Smooth muscle cell of the brain vasculature (primary cell): ENCODE measurements at places on chromosomes 6 and 20.
A peak's percentile ranks its signal among the peaks of the same experiment; 100 is the strongest.

GRCh38 chr20:48794360-48794759 is 33.4 kb downstream of the PREX1 start:
- no peak for DNase-seq

DNA sequence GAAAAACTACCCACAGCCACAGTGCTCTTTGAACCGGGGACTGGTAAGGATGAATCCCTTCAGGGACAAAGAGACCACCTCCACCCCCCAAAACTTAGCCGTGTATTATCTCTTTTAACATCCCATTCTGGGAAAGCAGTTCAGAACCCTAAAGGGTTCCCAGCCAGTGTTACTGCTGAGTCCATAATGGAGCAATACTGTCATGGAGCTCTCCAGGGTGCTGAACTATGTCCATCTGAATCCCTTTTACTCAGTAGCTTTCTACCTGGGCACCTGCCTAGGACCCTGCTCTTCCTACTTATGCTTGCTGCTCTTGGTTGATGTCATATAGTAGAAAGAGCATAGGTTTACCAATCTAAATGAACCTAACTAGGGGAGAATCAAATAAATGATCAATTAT is 22.3 kb upstream of the SAYSD1 start:
- no peak for DNase-seq

DNA sequence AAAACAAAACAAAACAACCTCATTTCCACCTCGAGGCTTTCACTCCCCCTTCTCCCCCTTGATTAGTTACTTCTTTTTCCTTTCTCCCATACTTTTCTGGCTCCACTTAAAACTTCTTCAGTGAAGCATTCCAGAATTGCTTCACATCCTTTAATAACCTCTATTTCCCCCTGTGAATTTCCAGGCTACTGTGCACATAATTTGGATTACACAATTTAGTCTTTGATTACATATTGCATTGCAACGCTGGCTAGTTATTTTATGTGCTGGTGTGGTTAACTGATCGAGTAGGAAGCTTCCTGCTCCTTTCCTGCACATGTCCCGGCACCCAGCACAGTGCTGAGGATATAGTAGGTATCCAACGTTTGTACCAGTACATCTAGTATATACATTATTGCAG is 28.1 kb upstream of the EEF1E1 start:
- DNase-seq: no peak

GRCh38 chr6:160101277-160102205 is 20.1 kb upstream of the SLC22A1 start:
- no peak for DNase-seq

DNA sequence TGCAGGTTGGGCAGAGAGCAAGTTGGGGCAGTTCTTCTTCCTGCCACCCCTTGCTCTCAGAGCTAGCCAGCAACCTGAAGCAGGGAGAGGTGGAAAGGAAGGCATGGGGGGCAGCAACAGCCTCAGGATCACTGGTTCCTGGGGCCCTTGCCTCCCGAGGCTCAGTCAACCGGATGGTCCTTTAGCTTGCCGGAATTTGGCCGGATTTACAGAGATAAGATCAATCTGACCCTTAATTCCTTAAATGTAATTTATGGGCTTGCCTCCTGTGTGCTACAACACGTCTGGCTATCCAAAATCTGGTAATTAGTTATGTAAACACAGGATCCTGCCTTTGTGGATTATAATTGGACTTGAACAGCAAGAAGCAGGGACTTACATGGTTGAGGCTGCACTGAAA is 19.5 kb upstream of the TCP11 start:
- DNase-seq: no peak

- DNase-seq: no peak
Observed at GRCh38 chr6:166318227-166318626, 10.0 kb upstream of the PRR18 start.

- no peak for DNase-seq
Observed at GRCh38 chr6:96899019-96899418, 1.3 kb upstream of the NDUFAF4 start.

DNA sequence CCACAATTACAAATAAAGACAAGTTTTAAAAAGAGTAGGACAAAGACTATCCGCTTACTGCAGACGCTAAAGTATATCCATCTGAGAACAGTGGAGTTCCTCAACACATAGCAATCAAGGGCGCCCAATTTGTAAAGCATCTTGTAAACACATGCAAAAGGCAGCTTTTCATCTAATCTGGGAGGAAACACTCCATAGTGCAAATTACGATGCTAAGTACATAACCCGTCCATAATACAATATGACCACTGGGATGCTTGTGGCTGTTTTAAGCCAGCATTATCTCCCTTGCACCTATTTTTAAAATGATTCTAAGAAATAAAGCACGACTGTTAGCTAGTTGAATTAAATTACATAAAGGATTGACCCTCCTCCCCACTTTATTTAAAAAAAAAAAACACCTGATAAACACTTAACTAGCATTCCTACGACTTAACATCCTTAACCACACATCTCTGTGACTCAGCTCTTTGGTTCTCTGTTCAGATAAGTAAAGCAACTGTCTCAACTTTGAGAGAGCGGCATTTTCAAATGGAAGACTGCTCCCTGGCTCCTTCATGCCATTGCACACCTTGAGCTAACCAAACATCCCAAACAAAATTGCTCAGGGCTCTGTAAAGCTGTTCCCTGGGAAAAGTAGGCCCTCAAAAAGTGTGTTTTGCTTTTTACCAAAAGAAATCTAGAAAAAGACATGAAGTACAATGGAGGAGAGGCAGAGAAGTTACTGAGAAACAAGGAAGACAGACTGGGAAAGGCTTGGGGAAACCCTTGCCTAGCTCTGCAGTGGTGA is 14.2 kb downstream of the SLC22A23 start:
- no peak for DNase-seq

DNA sequence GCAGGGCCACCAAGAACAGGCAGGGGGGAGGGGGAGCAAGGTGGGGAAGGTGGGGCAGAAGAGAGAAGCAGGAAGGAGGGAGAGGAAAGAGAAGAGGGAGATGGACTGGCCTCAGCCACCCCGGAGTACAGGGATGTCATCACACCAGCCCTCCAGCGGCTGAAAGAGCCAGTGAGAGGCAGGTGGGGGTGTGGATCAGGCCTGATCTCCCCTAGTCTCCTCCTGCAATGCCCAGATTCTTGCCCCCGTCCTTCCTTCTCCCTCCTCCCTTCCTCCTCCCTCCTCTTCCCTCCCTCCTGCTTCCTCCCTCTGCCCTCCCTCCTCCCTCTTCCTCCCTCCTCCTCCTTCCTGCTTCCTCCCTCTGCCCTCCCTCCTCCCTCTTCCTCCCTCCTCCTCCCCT is 61.5 kb downstream of the YTHDF1 start:
- DNase-seq: no peak

DNA sequence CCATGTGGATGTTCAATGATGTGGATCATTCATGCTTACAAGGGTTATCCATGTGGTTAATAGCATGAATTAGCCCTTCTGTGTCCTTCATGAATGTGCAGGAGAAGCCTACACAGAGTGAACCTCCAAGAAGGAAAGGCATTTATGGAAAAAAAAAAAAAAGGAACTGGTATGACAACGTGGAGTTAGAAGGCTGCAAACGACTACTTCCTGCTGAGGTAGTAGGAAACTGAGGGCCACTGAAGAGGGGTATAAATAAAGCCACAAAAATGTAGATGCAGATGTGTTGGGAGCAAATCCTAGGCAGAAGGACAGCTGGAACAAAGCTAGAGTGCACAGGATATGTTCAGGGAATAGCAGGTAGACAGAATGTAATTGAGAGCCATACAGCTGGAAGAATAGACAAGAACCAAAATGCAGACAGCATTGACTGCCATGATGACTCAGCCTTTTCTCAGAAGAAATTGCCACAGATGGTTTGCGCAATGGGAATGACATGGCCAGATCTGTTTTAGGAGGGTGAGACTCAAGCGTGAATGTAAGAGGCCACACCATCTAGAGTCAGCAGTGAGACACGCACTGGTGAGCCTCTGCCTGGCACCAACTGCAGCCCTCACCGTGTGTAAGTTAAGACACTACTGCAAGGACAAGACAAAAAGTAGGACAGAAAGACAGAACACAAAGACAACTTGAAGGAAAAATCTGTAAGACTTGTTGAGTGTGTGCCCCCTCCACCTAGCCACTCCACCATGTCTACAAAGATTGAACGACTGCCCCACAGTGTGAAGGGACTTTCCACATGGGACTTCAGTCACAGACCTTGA is 79.8 kb downstream of the KIF13A start:
- peak; percentile 45 for DNase-seq

GRCh38 chr20:63641792-63642523 is 11.3 kb downstream of the STMN3 start:
- DNase-seq: peak; percentile 32

DNA sequence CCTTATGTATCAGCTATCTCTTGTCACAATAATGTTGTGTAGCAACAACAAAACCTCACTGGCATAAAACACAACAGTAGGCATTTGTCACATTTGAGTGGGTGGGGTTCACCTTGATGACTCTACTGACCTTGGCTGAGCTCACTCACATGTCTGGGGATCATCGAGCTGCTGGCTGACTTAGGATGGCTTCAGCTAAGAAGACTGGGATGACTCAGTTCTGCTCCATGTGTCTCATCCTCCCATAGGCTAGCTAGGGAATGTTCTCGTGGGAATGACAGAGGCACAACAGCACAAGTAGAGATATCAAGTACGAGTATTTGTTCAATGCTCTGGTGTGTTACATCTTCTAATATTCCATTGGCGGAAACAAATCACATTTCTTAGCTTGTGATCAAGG is 167.9 kb downstream of the PLCB1 start:
- no peak for DNase-seq

GRCh38 chr6:98590997-98591396 is 243.4 kb upstream of the POU3F2 start:
- no peak for DNase-seq

DNA sequence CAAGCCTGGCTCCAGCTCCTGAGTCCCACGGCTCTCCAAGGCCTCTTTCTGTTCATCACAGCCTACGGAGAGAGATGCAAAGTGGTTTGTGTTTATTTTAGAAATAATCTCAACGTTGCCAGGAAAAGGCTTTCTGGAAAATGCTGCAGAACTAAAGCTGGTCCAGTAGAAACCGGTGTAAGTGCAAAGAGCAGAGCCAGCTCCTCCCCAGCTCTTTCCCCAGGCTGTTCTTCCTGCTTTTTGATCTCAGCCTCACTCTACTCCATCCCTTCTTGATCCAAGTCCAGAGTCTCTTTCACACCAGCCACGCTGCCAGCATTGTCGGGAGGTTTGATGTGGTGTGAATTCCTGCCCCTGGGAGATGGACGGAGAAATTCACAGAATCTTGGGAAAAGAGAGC is 69.8 kb downstream of the TMEM170B start:
- DNase-seq: no peak

DNA sequence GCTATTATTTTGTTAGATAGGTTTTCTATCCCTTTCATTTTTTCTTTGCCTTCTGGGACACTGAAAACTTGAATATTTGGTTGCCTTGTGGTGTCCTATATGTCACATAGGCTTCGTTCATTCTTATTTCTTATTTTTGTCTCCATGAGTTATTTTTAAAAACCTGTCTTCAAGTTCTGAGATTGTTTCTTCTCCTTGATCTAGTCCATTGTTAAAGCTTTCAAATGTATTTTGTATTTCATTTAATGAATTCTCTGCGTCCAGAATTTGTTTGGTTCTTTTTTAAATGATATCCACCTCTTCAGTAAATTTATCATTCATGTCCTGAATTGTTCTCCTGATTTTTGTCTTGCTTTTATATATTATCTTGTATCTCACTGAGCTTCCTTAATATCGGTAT is 243.2 kb upstream of the BMP2 start:
- no peak for DNase-seq

DNA sequence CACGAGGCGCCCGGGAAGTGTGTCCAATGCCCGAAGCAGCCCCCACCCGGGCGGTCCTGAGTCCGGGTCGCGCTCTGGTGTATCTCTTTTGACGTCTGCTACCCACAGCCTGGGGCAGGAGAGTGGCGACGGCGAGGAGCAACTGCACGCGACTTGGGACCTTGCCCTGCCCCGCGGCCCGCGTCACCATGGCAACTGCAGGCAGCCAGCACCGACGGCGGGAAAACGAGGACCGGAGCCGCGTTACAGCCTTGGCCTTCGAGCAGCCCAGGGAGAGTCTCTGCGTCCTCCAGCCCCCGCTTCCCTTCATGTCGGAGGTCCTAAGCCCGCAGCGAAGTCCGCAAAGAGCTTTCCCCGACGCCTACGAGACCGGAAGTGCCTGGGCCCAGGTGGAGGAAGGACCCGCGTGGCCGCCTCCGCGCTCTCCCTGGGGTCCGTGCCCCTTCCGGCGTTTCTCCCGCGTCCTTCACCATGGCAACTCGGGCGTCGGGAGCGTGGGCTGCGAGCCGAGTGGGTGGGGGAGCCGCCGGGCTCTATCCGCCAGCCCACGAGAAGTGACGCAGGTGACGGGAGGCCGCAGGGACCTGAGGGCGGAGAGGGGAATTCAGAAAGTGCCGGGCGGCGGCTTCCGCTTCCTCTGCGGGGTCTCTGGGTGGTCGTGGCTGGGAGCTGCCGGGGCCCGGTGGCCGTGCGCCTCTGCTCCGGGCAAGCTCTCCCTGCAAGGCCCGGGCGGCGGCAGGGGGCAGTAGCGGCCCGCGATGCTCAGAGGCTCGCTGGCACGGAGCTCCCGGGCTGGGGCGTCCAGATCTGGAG is 88.6 kb upstream of the TGM3 start:
- DNase-seq: peak; percentile 1

GRCh38 chr6:89977808-89978748 is 83.8 kb downstream of the GJA10 start:
- no peak for DNase-seq

DNA sequence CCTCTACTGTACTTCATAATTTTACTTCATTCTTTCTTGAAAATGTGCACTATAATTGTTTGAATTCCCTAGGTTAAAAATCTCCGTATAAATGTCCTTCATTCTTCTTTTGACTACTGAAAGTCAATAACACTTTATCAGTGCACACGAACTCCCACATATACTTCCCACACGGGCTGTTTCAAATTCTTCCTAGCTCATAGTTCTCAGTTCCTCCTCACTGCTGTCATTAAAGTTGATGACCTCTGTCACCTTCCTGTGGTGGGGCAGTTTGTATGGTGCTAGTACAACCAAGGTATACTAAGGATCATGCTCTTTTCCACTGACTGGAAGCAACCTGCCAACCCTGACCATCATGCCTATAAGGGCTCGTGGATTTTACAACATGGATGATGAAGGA is 40.0 kb upstream of the CD2AP start:
- no peak for DNase-seq

DNA sequence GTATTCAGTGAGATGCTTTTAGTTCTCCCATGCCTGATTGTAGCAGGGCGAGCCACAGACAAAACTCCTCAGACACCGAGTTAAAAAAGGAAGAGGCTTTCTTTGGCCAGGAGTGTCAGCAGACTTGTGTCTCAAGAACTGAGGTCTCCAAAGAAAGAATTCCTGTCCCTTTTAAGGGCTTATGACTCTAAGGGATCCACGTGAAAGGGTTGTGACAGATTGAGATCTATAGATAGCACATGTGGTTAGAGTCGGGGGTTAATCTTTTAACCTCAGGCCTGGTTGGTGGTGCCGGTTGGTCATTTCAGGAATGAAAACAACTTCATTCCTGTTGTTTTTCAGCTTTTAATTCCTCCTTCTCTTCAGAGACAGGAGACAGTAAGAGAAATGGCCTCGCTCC is 168.8 kb upstream of the GRIK2 start:
- DNase-seq: no peak
